Renal pelvis (tissue), 12 donors: ENCODE measurements at places on chromosomes 16 and 17. TPM values are rescaled to one million over a fixed set of nuclear protein-coding genes. Genes with fewer than 3 reads are reported as not detected.

DNA sequence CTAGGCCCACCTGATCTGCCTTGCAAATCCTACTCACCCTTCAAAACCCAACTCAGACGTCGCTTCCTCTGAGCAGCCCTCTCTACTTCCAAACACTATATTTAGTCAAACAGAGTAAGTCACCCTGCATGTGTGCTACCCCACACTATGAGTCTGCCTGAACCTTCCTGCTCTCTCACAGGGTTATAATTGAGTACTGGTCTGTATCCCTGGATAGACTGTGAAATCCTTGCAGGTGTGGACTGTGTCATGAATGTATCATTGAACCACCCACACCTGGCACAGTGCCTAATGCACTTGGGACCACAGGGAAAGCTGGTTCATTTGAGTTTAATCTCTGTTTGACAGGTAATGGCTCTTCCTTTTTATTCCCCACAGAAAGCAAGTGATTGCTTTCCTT is 3.4 kb downstream of the FBXO39 start:
- DNase-seq: no peak

- DNase-seq: no peak
These were observed 1153.7 kb upstream of the GOT2 start for GRCh38 chr16:59887856-59888255.

DNA sequence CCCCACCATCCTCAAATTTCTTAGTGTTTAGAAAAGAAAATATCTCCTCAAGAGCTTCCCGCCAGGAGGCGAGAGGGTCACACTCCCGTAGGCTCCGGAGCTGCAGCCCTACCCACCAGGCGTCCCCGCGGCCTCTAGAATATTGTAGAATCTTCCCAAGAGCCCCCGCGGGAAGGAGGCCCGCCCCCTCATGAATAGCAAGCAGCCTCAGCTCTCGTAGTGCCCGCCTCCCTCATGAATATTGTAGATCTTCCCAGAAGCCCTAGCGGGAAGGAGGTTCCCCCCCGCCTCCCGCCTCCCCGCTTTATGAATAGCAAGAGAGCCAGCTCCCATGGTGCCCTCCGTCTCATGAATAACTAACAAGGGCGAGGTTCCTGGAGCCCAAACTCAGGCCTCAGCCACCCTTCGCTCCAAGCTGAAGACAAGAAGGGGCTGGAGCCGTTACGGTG is at the start of gene FBXO47:
TSS of gene FBXO47 (minus strand) at position 114 of the 449 bp plus-strand sequence. CDS start 4,378 bp downstream, outside the sequence.
- DNase-seq: peak; percentile 92

DNA sequence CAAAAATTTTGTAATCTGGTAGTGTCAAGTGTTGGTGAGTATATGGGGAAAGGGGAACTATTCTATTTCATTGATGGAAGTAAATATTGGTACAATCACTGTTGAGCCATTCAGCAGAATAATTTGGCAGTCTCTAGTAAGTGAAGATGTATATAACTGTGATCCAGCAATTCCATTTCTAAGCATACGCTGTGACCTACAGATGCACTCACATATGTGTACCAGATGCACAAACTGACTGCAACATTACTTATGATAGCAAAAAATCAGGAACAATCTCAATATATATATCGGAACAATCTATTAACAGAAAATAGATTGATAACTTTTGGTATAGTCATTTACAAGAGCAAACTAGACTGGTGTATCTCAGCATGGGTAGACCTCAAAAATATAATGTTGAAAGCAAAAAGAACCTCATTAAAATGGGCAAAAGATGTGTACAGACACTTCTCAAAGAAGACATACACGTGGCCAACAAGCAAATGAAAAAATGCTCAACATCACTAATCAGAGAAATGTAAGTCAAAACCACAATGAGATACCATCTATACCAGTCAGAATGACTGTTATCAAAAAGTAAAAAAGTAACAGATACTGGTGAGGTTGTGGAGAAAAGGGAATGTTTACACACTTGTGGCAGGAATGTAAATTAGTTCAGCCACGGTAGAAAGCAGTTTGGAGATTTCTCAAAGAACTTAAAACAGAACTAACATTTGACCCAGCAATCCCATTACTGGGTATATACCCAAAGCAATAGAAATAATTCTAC is 20.7 kb downstream of the ADAP2 start:
- DNase-seq: no peak

DNA sequence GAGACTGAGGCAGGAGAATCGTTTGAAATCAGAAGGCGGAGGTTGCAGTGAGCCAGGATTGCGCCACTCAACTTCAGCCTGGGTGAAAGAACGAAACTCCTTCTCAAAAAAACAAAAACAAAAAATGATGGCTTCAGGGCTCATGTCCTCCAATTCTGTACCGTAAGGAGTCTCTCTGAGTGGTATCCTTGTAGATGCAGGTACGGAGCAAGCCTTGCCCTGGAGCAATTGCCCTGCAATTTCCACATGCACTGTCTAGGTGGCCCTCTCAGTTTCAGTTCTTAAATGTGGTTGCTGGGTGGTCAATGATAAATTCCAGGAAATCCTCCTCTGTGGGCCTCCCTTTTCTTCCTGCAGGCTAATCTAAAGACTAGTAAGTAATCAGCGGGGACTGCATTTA is 10.6 kb downstream of the TMEM238L start:
- DNase-seq: no peak

DNA sequence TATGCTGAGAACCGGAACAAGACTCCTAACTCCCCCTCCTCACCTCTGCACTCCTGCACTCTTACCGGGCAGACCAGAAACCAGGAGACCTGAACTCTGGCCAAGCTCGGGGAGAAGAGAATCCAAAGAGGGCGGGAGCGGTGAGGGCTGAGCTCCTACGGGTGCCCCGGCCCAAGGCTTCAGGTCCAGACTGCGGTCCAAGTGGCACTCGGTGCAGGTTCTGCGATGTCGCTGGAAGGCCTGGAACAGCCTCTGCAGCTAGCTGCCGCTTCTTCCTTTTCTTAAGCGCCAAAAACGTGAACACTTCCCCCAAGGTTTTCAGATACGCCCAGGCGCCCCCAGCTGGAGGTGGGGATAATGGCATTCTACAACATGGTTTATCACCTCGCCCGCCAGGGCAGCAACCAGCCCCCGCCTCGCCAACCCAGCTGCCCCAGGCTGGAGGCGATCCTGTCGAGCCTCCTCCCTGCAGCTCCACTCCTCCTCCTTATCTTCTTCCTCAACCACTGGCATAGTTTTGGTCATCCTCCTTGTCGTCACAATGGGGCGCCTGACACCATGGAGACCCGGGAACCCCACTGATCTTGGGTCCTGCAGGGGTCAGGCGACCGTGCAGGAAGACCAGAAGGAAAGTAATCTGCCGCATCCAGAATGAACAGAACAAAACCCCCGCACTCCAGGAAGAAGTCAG is 1735.9 kb downstream of the TP53TG3F start:
- no peak for DNase-seq

DNA sequence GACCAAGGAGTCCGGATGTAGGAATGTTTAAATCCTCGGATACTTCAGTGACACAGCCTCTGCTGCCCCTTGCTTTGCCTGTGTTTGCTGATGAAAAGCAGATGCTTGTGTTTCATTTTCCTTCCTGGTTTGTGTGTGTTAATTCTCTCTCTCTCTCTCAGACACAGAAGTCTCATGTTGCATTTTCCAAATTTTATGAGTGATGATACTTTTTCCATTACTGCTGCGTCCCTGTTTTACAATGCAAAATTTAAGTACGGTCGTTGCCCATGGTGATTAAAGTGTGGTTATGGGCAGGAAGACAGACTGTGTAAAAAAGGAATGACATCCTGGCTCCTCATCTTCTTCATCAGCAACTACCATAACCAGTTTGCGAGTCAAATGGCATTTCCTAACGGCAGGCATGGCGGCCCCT is 5.7 kb downstream of the RMI2 start:
- DNase-seq: no peak

DNA sequence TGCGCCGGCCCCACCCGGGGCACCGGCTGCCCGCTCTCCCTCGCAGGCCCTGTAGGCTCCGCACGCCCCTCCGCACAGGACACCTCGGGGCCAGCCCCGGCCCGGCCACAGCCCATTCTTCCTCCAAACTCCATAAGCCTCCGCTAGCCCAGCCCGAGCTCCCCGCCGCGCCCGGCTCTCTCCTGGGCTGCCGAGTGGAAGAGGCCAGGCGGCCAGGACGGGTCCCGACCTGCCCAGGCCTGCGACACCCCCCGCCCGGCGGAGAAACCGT is 397 bp downstream of the NCOR1 start:
- DNase-seq: peak; percentile 45

DNA sequence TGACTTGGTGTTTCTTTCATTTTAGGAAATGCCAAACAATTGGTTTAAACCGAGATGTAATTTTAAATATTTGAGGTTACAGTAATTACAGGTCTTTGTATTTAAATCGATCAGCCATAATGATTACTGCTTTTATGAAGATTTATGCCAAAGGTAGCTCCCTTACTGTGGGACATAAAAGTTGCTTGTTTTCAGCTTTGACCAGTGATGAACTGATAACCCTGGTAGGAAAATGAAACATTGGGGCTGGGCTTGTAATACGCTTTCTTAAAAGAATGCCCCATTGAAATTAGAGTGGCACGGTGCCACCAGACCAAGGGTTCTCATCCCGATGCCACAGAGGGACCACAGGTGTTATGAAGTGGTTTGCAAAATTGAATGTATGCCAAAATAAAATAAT is 7.3 kb downstream of the TNRC6A start:
- no peak for DNase-seq

KRTAP9-6 gene
- 0.22 TPM for polyA plus RNA-seq

EFNB3 gene
- polyA plus RNA-seq: 29.1 TPM

NOD2 gene
- polyA plus RNA-seq: 0.30 TPM

ATMIN gene
- polyA plus RNA-seq: 48.3 TPM

FBXL16 gene
- polyA plus RNA-seq: 1.9 TPM
